ENCODE measurements at places on chromosomes 11 and 22.

DNA sequence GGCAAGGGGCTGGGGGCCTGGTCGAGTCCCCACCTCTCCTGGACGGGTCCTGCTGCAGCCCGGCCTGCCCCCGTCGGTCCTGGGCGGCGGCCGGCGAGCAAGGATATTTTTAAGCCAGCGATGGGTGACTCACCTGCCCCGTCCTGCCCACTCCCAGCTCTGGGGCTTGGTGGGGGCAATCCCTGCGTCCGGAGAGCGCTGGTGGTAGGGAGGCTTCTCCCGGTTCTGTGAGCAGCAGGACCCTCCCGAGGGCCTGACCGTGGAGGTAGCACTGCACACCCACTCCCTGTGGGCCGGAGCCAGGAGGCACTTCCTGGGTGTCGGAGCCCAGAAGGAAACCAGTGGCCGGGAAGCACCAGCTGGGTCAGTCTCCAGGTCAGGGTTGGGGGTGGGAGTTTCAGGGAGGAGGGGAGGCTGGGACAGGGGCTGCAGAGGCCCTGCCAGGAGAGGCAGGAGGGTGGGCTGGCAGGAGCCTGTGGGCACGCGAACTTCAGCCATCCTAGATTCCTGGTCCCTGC lies 467 bp downstream of the EPS8L2 start:
- DNase-seq: no peak

DNA sequence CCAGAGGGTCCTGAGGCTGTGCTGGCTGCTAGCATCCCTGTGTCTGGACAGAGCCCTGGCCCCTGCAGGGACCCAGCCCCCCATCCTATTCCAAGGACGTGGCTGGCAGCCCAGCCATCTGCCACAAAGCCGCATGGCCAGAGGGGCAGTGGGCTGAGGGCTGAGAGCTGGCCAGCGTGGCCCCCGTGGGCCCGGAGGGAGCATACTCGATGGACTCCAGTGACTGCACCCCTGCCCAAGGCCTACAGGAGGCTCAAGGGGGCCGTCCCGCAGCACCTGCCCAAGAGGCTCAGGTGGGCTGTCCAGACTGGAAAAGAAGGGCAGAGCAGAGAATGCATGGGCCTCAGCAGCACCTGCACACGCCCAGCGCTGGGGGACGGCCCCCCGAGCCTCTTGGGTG lies 13.1 kb downstream of the TSPAN4 start:
- DNase-seq: no peak

GRCh38 chr11:108414958-108415357 lies 52.4 kb downstream of the C11orf65 start:
- no peak for DNase-seq

DNA sequence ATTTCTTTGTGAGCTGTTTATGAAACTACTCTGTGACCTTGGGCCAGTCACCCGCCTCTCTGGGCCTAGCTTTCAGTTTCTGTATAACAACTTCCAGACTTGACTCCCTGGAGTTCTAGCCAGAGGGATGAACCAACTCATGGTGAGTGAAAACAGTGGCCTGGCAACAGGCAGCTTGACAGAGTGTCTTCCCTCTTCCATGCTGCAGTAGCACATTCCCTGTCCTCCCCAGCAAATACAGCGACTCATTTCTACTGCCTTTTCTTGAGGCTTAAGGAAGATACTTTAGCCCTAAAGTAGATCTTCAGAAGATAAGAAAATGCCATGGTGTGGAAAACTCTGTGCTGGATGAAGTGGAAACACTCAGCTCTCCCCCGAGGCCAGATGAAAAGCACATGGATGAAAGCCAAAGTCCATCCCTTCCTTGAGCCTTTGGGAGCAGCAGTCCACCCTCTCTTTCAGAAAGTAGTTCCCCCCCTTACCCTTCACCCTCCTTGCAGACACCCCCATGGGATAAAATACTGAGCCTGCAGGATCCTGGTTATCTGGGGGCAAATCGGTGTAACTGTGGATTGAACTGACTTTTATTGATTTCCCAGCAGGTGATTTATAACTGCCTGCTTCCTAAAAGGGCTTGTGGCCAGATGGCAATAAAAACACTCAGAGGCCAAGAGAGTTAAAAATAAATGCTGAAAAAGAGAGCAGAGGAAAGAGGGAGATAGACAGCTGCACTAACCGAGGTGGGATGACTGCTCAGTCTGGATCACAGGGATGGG lies 24.1 kb downstream of the IRAG1 start:
- no peak for DNase-seq

DNA sequence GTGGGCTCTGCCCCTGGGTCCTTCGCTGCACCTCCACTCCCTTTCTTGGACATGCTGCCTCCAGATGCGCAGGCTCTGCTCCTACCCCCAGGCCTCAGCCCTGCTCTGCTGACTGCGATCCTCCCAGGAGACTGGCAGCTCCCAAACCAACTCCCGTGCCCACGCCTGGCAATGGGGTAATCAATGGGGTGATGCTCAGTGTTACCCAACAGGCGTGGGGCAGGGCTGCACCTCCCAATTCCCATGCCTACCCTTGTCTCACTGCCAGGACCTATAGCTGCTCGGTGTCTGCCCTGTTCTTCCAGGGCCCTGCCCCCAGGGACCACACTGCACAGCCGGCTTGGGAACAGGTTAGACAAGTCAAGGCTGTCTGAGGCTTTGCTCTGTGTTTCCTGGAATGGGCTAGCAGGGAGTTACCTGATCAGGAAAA lies at the start of gene ALDH3B2:
Gene ALDH3B2, minus strand, starts transcription at position 182 of the 430 bp plus-strand sequence. CDS start 7,688 bp downstream, outside the sequence.
- no peak for DNase-seq

DNA sequence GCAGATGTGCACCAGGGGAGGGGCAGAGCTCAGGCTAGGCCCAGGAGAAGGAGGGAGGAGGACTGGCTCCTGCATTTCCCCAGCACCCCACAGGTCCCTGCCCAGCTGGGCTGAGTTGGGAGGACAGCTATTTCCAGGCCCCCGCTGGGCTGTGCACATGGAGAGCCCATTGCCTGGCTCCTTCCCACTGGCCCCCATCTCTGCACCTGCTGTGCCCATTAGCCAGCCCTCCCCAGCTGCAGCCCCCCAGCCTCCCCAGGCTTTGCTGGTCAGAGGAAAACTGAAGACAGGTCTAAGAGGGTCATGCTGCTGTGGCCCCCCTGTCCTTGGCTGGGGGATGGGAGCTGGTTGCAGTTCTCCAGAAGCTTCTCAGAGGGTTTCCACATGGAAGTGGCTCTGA lies 81.8 kb upstream of the SHANK2 start:
- no peak for DNase-seq

- DNase-seq: no peak
Observed at GRCh38 chr11:128520888-128521681, 66.3 kb downstream of the ETS1 start.

- DNase-seq: no peak
Observed at GRCh38 chr11:1218788-1219445, 3.9 kb upstream of the MUC5B start.

GRCh38 chr11:69658626-69659450 lies 16.3 kb downstream of the LTO1 start:
- no peak for DNase-seq

- no peak for DNase-seq
Observed at GRCh38 chr22:47629273-47629711, 866.8 kb downstream of the TBC1D22A start.

GRCh38 chr11:126123686-126124085 lies 61.0 kb upstream of the CDON start:
- DNase-seq: no peak

- no peak for DNase-seq
Observed at GRCh38 chr22:41873391-41873790, 40.5 kb downstream of the SREBF2 start.

DNA sequence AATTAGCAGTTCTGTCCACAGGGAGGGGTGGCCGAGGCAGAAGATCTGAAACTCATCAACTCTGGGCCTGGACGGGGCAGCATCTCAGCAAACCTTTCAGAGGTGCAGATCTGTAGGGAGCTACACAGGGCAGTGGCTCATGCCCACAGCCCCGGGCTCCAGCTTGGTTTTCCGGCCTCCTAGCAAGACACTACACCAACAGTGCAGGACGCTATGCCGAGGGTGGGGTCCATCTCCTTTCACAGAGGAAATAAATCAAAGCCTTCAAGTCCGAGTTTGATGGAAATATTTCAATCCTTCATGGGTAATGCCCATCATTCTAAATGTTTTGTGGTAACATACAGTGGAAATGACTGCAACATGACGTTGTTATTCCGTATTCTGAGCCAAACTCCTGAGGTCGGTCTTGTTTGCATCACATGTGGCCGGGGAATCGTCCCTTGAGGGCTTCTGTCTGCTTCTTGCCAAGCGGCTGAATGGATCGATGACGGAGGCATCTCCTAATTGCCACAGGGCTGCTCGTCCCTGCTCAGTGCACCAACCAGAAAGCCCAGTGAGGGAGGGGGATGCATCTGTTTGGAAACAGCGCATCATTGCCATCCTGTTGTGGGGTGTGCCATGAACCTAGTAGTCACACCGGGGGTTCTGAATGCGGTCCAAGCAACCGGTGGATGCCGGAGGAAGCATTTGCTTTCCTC lies 30.0 kb downstream of the LINC01488 start:
- DNase-seq: no peak

- no peak for DNase-seq
Observed at GRCh38 chr11:70000228-70000627, 77.9 kb upstream of the ANO1 start.

DNA sequence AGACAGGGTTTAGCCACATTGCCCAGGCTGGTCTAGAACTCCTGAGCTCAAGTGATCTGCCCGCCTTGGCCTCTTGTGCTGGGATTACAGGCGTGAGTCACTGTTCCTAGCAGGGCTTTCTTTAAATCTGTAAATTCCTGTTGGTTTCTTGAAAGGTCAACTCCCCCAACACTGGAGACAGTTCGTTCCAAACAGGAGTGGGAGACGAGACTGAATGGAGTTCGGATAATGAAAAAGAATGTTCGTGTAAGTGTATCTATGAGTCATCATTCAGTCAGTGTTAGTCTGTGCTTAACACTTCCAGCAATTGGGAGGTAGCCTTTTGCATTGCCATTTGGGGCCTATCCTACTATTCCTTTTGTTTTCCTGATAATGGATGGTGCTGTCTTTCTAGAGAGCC lies 10.0 kb upstream of the BACE1-AS start:
- DNase-seq: no peak

DNA sequence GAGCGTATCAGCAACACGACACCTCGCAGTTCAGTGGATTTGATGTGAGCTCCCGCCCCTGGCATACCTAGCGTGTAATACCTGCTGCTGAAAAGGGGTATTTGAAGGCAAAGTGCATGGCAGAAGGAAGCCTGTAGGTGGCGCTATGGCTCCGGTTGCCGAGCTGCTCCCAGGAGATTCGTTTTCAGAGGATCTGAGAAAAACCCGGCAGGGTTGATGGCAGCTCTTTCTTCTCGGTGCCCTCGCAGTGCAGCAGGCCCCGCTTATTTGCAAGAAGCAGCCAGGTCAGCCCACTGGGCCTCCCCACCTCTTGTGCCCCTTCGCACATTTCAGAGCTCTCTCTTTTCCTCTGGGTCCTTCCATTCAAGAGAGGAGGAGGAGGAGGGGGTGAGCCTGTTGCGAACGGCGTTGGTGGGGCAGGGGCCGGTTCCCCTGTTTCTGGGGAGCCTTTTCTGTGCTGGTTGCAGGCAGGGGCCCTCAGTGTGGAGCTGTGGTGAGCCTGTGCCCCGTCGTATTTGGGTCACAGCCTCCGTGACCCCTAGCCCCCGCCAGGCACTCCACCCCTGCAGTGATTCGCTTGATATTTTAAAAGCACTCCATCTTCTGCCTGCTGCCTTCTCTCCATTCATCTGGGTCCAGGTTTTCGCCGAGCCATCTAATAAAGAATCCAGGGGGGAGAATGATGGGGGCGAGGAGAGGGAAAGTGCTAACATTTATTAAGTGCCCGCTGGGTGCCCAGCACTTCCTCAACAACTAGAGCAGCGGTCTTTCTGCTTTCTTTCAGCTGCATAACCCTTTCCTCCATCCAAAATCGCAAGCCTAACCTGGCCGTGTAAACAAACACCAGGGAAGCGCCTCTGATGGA lies 85.3 kb upstream of the SYT13 start:
- peak; percentile 26 for DNase-seq

GRCh38 chr11:128890543-128891368 lies at the start of gene KCNJ5:
Gene KCNJ5 (plus strand): TSS chr11:128891356. CDS start chr11:128911274, 19,918 bp downstream.
- no peak for DNase-seq

GRCh38 chr11:124875943-124876817 lies 10.9 kb downstream of the ROBO3 start:
- DNase-seq: peak; percentile 49

- DNase-seq: no peak
Observed at GRCh38 chr11:43289368-43289767, 22.4 kb upstream of the API5 start.

- DNase-seq: no peak
Observed at GRCh38 chr22:38435010-38435409, 20.0 kb downstream of the KCNJ4 start.

GRCh38 chr22:24153353-24153752 lies 27.9 kb upstream of the SUSD2 start:
- no peak for DNase-seq

GRCh38 chr11:78158987-78159652 lies 19.7 kb upstream of the ALG8 start:
- no peak for DNase-seq

GRCh38 chr11:2250041-2250440 lies 20.3 kb downstream of the ASCL2 start:
- no peak for DNase-seq

DNA sequence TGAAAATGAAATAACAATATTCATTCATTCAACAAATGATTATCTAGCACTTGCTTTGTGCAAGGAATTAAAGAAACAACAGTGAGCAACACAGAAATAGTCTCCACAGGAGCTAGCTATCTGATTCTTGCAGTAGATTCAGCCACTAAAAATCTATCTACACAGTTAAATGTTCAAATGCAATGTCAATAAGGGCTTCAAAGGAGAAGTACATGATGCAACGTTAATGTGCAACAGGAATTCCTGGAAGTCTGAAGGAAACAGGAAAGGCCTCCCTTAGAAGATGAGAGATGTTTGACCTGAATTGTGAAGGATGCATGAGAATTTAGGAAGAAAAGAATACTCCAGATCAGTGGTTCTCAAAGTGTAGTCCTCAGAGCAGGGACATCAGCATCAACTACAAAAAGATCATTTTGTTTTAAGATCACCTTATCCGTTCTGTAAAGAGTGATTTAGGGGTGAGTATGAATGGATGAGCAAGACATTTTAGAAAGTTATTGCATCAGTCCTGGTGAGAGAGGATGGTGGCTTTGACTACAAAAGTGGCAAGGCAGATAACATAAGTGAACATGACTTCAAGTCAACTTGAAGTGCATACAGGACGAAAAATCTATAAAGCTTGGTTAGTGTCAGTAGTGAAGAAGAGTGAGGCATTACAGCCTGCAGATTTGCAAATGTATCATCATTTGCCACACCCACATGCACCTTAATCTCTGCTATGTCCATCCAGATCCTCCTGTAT lies 96.0 kb downstream of the ETS1 start:
- no peak for DNase-seq

- DNase-seq: no peak
Observed at GRCh38 chr22:17845790-17846189, 71.5 kb upstream of the BID start.

DNA sequence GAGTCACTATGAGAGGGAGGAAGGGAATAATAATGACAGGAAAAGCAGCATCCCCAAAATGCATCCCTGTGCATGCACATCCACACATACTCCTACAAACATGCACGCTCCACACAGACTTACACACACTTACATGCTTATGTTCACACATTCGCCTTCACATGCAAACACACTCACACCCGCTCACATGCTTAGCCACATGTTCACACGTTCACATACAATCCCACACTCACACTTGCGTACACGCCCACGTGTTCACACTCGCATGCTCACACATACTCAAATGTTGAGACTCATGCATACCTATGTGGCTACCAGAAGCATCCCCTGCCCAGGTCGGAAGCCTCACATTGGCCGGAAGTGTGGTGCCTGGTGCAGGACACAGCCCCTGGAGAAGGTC lies 372.1 kb downstream of the MN1 start:
- DNase-seq: no peak

- DNase-seq: no peak
Observed at GRCh38 chr11:64334764-64335735, 5.0 kb upstream of the CCDC88B start.

GRCh38 chr11:99244613-99245012 lies 223.9 kb downstream of the CNTN5 start:
- no peak for DNase-seq
